ENCODE measurements at places on chromosomes 16 and 17.

DNA sequence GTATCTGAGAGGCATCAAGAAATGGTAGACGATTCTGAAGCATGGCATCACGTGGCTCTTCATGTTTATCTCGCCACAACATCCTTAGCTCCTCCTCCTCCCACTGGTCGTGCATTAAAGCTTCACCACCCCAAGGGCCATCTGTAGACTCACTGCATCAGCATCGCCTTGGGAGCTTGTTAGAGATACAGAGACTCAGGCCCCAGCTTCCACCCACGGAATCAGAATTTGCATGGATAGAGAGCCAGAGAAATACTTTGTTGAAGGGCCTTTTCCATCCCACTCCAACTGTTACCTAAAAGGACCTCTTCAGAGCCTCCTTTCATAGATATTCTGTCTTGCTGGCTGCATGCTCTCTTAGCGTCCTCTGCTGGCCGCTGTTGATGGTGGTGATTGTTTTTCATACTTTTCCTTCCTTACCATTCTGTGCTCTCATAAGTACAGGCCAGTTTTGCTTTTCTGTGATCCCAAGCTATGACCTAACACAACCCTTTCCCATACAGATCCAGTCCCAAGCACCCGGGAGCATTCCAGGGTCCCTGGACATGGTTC is 1049.4 kb upstream of the EEF2KMT start:
- DNase-seq = no peak

GRCh38 chr17:80545499-80545826 is 825 bp downstream of the RPTOR start:
- no peak for DNase-seq

DNA sequence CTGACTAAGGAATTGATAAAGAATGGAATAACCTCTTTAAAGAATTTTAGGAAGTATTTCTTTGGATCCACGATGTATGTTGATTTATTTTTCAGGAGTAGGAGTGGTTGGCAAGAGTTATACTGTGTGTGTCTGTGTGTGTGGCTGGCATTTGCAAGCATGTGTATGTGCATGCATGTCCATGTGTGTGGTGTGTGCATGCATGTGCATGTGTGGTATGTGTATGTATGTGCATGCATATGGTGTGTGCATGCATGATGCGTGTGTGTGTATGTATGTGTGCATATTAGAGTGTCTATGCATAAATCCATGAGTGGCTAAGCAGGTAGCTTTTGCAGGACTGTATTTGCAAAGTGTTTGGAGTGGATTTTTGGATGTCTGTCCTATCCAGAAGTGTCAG is 120.8 kb downstream of the HS3ST2 start:
- DNase-seq = no peak

GRCh38 chr16:84065536-84066132 is 23.0 kb upstream of the SLC38A8 start:
- DNase-seq = peak; percentile 75

DNA sequence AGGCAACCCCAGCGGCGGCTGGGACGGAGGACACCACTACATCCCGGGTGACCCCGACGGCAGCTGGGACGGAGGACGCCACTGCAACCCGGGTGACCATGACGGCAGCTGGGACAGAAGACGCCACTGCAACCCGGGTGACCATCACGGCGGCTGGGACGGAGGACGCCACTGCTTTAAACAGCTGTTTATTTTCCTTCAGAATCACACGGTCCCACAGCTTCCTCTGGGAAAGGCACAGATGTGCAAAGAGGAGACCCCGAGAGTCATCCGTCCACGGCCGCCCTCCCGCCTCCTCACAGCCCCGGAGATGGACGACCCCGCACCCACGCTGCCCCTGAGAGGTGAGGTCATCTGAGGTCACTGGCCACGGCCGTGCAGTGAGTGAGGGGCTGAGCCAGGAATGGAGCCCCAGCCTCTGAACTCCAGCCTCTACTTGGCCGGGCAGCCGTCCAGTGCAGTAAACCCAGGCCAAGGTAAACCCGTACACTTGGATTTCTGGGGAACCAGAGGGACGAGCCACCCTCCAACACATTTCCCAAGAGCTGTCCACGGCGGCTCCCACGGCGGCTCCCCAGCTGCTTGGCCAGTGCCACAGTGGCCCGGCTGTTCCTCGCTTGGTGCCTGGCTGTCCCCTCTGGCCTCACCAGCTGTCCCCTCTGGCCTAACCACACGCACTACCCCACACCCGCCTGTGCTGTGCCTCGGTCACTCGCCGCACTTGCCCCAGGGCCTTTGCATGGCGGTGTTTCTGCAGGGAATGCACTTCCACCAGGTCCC is 43.2 kb upstream of the PABPN1L start:
- no peak for DNase-seq

DNA sequence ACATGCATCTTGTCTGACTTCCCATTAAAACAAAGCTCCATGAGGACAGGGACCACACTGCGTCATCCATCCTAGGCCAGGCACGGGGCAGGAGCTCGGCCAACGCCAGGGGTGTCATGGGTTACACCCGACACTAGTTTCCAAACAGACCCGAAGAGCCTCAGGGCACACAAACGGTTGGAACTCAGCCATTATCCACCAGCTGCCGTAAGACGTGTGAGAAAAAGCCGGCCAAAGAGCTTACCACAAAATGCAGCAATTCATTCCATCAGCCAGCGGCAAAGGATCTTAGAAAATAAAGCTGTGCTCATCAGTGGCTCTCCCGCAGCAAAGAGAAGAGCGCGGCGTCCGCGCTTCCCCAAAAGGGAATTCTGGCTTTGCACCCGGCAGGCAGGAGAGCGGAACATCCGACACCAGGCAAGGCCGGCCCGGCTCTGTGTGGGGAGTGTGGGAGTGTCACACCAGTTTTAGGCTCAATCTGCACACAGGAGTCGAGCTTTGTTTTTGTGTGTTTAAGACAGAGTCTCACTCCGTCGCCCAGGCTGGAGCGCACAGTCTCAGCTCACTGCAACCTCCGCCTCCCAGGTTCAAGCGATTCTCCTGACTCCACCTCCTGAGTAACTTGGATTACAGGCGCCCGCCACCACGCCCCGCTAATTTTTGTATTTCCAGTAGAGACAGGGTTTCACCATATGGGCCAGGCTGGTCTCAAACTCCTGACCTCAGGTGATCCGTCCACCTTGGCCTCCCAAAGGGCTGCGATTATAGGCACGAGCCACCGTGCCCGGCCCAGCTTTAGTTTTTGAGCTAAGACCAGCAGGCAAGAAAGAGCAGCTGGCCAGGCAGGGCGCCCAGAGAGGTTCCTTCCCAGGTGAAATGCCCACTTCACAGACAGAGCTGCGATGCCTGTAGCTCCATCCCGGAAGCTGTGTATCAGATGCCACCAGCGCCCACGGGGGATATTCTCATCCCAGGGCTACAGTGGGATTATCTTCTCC is 1.5 kb downstream of the SLC38A8 start:
- peak; percentile 26 for DNase-seq

DNA sequence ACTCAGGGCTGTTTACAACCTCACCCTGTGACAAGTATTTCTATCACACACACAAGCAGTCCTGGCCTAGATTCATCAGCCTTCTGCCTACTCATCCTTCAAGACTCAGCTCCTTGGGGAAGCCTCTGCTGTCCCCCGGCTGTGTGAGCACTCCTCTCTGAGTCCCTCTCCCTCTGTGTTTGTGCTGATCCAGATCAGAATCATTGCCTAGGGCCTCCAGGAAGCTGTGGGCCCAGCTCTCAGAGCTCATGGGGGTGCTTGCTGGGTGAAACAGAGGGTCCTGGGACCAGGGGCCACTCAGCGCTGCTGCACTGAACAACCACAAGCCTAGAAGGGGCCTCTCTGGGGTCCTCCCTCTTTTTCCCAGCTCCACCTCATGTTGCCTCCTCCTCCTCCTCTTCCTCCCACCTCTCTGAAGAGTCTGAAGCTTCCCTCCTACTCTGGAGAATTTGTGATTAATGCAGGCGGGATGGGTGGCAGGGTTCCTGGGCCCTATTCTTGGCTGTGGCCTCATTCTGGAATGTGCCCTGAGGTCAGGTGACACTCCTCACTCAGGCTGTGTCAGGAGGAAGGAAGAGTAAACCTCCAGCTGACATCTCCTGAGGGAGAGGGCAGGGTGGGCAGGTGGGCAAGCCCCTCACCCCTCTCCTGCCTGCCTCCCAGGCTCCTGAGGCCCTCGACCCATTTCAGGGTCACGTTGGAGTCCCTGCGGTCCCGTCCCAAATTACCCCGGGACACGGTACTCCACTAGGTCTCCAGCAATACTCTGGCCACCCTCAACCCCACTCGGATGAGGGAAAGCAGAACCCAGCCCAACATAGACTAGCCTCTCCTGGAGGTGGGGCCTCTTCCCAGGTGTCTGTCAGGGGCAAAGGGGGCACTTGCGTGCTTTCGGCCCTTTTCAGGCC is 10.1 kb downstream of the WFIKKN2 start:
- DNase-seq = no peak

- DNase-seq = no peak
These were observed 1.3 kb upstream of the SENP3 start for GRCh38 chr17:7560172-7561027.

DNA sequence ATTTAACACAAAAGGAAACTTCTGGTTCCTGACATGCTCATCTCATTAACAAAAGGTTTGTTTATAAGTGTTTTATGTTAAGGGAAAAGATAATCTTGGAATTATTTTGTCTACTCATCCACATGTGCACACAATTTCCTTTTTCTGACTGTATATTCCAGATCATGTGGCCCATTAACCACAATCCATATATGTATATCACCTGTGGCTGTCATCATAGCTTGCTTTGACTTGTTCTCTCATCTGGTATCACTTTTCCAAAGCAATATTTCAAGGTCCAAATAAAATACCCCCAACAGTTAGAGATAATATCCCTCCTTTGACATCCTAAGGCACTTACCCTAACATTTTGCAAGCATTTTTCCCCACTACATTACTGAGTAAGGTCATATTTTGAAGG is 856.1 kb downstream of the CDH11 start:
- no peak for DNase-seq

- no peak for DNase-seq
These were observed 72.0 kb downstream of the NQO1 start for GRCh38 chr16:69654280-69654931.

DNA sequence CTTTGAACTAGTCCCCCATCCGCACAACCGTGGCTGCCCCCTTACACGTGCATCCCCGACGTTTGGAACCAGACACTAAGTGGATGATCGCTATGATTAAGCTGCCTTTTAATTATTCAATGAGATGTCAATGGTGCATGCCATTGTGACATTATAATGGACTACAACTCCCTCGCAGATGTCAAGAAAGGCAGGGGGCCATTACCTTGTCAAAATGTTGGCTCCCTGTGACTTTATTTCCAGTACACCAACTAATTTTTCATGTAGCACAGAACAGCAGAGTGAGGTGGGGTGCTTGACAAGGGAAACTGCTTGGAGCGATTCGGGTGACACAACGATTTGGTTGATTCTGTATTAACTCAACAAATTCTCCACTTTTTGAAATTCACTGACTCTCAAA is 26.5 kb downstream of the ASIC2 start:
- DNase-seq = no peak

- DNase-seq = peak; percentile 58
These were observed 17.6 kb downstream of the HIGD1B start for GRCh38 chr17:44865231-44865660.

DNA sequence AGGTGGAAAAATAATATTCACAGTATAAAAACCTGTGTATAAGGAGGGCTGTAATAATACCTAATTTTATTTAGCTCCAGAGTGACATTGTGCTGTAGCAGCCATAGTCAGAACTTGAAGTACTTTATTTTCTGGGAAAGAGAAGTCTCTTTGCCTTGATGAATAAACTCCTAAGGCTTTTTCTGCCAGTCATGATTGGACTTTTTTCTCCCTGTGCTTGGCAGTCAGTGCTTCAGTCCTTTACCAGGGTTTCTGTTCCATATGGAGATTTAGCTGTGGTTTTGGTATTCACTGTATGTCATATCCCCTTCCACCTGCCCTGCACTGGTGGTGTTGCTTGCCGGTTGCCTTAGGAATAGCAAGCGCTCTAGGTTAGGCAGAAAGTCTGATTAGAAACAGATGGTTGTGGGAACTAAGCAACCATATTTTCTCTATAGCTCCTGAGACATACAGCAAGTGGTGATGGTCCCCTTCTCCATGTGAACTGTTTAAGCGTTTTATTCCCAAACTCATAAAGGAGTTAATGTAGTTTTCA is 24.7 kb downstream of the DDX42 start:
- DNase-seq = no peak

DNA sequence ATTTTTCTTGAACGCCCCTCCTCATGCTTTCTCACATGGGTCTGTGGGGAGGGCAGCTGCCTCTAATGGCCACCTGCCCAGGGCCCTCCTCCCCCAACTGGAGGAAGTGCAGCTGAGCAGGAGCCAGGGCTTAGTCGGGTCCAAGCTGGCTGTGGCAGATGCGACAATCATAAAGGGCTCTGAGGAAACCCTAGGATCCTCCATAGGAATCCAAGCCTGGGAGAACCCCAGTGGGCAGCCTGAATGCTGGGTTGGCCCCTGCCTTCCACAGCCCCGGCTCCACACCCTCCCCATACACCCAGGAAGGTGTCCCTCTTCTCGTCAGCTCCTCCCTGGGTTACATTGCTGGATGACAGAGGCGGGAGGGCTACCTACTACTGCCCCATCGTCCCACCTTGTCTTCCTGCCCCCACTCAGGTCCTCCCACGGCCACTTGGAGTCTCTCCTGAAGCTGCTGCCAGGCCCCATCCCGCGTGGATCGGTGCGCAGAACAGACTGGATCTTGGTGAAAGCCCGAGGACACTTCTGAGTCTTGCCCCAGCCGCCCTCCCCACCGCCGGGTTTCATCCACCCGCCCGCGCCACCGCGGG is 15.6 kb upstream of the CBFB start:
- DNase-seq = peak; percentile 38

GRCh38 chr17:60601447-60602384 is 1.7 kb downstream of the PPM1D start:
- peak; percentile 92 for DNase-seq

DNA sequence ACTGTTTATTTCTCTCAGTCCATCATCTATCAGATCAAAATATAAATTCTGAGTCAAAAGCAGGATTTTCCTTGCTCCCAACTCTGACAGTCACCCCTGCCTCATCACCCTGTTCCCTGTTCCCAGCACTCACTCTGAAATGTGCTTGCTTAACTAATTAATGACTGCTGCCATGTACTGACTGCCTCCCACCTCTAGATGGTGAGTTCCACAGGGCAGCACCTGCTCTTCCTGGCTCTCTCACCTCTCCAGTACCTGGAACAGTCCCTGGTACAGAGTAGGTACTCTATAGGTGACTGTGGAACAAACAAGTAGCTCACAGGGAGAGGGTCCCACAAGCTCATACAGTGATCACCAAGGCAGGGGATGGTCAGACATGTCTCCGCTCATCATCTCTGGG is 114.3 kb upstream of the C16orf82 start:
- DNase-seq = no peak

GRCh38 chr17:28718333-28719020 is 809 bp upstream of the RAB34 start:
- DNase-seq = no peak

DNA sequence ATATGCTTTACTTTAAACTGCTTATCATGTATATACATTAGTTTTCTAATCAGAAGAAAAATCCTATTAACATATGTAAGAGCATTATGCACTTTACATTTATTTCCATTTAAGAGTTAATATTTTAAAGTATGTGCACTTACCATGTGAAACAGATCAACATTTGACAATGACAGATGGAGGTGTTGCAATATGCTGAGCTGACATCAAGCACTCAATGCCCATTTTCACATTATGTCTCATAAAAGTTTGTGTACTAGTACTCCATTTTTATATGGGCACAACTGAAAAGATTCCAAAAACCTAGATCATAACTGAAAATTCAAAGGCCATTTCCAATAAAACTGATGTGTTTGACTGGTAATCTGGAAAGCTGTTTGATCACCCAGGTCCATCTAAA is 420.9 kb upstream of the SOX9 start:
- DNase-seq = no peak

All from pons (tissue), 1 donor.